ENCODE measurements at places on chromosomes 4 and X.

DNA sequence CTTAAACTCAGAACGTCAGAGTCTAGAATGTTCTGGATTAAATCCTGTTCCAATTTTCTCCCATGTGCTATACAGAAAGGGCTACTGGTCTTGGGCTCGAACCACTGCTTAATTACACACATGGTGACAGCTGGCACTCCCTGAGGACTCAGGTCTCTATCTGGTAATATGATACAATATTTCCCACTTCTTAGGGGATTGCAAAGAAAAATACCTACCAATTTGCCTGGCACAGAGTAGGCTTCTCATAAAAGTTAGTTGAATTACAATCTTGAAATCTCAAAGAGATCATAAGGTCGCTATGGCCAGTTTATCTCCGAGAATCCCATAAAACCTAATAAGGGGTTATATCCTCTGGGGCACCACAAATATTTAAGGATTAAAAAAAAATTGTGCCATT is 8.6 kb downstream of the GPM6B start:
- DNase-seq = no peak

DNA sequence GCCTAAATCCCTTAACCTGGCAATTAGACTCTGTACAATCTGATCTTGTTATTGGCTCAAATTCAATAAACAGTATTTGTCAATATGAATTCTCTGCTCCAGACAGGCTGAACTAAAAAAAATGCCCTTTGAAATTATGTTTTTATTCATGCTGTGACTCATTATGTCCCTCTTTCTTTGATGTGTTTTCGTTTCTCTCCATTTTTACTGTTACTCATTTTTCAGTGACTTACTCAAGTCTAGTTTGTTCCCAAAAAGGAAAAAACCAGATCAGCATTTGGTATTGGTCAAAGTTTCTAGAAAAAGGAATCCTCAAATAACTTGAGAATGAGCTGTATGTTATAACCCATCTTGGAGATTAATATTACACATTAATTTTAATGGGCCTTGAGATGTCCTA is 40.4 kb downstream of the UNC5C start:
- DNase-seq = no peak

- DNase-seq = no peak
Measured at GRCh38 chrX:116009346-116009745, 161.2 kb upstream of the AGTR2 start.

GRCh38 chrX:65600106-65600505 is 65.5 kb upstream of the LAS1L start:
- no peak for DNase-seq

GRCh38 chr4:34046580-34046979 is 2197.7 kb downstream of the ARAP2 start:
- DNase-seq = no peak

DNA sequence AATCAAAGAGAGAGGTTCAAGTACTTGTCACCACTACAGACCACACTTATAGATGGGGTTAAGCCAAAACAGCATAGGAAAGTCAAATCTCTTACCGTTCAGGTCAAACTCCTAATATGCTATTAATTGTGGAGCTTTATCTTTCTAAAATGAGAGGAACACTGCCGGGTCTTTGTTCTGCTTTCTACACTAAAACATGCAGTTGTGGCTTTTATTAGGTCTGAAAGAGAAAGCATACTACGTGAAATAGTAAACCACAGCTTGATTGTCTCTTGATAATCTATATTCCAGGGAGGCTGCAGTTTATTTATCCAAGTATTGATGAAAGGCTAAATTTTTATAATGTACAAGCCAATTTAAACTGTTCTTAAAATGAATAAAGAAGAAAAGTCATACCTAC is 12.3 kb upstream of the INPP4B start:
- no peak for DNase-seq

DNA sequence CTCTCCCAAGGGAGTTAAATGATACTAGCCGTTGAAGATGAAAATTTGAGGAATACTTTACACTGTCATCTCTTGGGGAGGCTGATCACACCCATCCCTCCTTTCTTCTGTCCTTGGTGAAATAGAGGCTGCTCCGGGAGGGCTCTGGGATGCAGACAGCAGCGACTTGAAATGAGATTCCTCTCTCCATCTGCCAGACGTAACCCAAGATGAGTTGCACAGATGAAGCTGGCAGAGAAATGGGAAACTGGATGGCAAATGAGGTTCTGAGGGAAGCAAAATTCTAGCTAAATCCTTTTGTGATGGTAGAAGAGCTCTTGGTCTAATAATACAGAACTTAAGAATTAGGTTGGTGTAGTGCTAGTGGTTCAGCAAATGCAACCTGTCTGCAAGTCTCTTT is 201.4 kb downstream of the AASDH start:
- DNase-seq = no peak

DNA sequence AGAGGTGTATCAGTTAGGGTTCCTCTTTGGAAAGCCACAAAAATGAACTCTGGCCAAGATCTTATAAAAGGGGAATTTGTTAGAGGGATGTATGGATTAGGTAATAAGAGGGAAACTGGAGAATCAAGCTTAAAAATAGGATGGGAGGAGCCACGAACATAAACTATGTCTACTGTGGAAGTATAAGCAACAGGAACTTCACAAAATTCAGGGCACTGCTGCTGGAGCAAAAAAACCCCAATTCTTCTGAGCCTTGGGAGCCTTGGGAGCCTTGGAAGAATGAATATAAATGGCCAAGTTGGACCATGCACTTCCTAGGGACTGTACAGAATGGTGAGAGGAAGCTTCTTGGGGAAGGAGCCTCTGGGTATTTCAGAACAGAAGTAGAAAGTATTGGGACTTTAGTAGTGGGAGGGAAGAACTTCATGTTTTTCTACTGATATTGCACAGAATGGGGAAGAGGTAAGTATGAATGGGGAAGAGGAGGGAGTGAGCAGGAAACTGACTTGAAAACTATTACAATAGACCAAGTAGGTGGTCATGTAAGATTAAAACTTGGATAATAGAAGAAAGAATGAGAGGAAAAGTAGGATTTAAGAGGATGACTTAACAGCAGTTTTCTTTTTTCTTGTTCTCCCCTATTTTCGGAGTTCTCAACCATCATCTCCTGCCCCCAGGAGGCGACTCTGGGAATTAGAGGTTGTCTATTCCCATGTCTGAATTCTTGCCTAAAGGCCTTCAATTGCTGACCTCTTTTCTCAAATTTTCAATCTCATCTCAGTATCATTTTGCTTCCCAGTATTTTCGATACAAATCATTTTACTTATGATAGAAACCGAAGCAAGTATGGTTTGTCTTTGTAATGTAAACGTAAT is 44.4 kb upstream of the TAPT1 start:
- no peak for DNase-seq

DNA sequence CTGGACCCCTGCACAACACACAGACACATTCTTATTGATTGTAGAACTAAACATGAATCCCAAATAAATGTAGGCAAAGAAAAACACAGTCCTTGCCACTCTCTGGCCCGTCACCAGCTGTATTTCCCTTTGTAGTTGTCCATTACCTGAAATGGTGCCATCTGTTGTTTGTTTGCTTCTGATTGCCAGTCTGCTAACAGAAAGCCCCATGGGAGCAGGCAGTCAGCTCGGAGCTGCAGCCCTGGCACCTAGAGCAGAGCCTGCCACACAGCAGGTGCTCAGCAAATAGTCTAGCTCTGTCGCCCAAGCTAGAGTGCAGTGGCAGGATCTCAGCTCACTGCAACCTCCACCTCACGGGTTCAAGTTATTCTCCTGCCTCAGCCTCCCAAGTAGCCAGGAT is 28.9 kb downstream of the CPLX1 start:
- DNase-seq = no peak

DNA sequence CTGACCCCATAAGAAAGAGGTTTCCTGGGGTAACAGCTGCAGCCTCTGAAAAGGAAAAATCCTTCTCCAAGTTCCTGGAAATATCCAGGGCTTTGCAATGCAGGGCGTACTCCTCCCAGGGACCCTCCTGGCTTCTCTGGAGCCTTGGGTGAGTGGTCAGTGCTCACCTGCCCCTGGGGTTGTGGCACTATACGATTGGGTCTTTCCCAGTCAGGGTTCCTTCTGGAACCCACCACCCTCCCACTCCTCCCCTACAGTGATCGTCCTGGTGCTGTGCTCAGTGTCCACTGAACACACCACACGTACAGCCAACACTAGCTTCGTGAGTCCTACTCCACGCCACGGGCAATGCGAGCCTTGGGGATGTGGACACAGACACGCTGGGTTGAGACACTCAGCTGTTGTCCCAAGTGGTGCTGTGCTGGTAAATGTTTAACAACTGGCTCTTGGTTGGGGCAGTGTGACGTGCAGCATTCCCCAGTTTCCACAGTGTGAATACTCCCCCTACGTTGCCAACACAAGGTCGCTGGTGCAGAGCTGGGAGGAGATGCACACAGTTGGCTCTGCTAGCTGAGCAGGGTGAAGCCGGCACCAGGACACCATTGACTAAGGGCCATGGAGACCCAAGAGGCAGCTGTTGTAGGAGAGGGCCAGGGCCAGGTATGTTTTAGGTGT is 65.4 kb downstream of the HTRA3 start:
- no peak for DNase-seq

DNA sequence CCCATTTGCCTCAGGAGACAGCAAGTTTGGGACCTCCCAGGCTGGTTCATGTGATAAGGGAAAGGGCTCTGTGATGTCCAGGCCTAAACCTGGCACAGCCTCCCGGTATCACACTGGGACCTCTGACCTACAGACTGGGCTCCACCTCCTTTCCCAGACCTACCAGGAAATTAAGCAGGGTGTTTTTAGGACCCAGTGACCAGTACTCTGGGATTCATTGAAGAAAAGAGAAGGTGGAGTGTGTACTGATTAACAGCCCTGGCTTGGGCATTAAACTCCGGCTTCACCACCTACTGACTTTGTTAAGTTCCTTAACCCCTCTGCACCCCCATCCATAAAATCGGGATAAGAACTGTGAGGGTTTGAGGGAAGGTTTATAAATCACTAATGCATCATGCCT is 28.6 kb downstream of the ASB9 start:
- no peak for DNase-seq

DNA sequence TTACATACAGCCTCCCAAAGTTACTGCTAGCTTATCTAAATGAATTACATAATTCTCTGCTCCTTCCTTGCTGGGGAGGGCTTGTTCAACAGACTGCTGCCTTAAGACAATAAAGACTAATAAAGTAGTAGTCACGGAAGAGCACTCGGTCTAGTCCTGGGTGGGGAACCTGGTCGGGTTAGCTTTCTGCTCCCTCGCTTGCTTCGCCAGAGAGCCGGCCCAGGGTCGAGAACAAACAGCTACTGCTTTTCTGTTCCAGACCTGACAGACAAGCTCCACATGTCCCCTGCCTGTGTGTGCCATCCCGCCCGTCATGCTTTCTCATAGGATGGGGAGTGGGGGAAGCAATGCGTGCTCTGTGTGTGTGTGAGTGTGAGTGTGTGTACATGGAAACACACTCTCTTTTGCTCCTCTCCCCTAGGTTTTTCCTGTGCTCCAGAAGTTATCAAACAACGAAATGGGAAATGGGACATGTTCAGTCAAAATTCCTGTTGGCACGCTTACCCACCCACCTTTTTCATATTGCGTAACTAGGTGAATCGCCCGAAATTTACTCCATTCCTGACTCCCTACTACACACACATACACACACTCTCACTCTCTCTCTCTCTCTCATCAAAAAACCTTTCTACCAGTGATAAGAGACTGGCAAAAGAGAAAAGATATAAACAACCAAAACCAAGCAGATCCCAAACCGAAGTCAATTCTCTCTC is 1.3 kb downstream of the NPY1R start:
- no peak for DNase-seq

DNA sequence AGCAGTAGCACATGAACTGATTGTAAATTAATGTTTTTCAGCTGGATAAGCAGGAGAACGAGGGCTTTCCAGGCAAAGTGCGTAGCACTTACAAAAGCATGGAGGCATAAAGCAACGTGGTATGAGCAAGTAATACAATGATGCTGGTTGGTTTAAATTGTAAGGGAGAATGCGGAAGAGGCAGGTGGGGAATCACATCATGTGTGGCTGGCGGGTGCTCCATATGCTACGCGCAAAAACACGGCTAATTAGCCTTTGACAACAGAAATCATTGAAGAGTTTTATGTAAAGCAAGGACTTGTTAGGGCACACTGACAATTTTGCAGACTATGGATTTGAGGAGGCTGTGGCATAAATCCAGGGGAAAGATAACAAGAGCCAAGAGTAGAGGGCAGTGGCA is 14.6 kb downstream of the SYTL4 start:
- DNase-seq = no peak

GRCh38 chr4:78767350-78767749 is 8.8 kb upstream of the BMP2K start:
- no peak for DNase-seq
